ENCODE measurements at places on chromosomes 5 and 9.

DNA sequence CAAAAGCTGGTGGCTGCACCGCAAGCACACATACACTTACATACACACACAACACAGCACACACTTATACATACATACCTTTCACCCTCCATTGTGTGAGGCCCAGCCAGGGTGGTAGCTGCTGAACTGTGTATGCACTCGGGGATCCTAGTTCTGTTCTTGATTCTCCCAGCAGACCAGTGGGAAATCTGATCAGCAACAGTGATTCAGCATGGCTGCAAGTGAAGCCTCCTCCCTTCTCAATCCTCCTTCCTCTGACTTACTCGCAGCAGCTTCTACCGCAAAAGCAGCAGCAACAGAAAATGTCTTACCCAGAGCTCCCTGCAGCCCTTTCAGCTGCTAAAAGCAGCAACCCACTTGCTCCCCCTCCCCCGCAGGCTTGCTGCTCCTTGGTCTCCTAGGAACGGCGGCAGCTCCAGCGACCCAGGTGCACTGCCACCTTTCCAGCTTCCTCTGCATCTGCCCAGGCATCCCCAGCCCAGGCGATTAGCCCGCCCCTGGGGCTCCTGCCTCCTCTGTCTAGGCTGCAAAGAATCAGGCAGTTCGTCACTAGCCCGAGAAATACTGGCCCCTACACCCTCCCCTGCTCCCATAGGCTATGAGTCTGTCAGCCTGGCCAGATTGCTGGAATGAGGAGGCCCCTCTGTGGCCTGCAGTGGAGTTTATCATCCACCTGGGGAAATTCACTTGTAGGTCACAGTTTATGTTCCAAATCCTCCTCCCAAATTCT is at the start of gene KLHL3:
KLHL3 (minus strand) TSS at position 535 of the 730 bp plus-strand sequence; CDS start at position 92, 443 bp downstream.
- peak; percentile 73 for DNase-seq

DNA sequence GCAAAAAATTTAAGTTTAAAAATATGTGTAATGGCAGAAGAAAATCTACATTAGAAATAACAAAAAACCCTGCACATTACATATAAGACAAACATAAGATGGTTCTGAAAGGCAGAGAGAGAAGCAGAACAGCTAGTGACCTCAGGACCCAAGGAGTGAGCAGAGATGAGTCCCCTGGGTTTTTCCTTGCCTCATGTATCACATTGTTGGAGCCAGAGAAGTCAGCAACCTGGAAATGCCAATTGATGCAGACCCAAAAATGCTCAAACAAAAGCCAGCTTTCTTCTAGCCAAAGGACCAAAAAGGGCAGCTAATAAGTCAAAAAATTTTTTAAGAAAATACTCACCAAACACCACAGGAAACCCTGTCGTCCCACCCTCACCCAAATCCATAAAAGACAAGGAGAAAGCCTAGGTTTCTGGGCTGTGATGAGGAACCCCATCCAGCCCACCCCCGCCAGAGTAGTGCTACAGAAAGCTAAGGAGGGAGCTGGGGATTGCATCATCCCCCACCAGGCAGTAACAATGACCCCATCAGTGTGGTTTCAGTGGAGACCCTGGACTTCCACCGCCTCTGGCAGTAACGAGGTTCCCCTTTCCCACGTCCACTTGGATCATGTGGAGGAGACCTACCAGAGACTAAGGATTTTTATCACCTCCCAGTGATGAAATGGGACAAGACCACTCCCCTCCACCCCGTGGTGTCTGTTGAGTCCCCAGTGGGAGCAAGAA is 17.6 kb downstream of the DENND1A start:
- DNase-seq = no peak

- no peak for DNase-seq
Observed at GRCh38 chr9:108162664-108163063, 673.1 kb upstream of the KLF4 start.

- no peak for DNase-seq
Observed at GRCh38 chr5:103973669-103974068, 411.1 kb upstream of the NUDT12 start.

- DNase-seq = no peak
Observed at GRCh38 chr9:80994892-80995291, 694.5 kb downstream of the TLE1 start.

GRCh38 chr5:74232276-74232675 is 408.3 kb downstream of the ENC1 start:
- DNase-seq = no peak

DNA sequence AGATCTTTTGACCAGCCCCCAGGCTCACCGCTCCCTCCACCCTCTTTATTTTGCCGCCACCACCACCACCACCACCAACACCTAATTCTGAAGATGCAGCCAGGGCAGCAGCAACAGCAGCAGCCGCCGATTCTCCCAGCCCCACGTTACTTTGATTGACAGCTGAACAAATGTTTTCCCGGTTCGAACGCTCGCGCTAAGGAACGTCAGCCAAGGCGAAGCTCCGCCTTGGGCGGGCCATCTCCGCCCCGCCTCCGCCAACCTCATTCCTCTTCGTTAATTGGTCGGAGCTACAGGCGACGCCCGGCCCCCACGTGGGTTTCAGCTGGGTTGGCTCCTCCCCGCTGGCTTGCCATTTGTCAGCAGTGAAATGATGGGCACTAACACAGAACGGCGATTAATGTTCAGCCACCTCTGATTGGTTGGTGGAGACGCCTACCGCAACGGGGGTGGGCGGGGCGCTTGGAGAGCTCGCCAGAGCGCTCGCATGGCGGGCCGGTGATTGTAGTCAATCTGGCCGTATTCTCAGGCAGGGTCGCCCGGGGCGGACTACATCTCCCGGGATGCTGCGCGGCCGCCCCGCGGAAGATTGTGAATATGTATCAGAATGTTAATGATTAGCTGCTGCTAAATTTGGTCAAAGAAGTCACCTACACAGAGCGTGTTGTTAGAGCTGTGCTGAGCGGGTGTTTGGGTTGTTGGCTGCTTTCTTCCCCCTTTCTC is at the start of gene TLE4:
TLE4 (plus strand) TSS at position 657 of the 723 bp plus-strand sequence. CDS start 826 bp downstream, outside the sequence.
- peak; percentile 100 for DNase-seq

- DNase-seq = no peak
Observed at GRCh38 chr9:109755040-109755439, 25.0 kb upstream of the PALM2AKAP2 start.

- DNase-seq = no peak
Observed at GRCh38 chr5:39616131-39616530, 191.4 kb upstream of the DAB2 start.

GRCh38 chr5:55276771-55277170 is 30.7 kb downstream of the DHX29 start:
- no peak for DNase-seq

DNA sequence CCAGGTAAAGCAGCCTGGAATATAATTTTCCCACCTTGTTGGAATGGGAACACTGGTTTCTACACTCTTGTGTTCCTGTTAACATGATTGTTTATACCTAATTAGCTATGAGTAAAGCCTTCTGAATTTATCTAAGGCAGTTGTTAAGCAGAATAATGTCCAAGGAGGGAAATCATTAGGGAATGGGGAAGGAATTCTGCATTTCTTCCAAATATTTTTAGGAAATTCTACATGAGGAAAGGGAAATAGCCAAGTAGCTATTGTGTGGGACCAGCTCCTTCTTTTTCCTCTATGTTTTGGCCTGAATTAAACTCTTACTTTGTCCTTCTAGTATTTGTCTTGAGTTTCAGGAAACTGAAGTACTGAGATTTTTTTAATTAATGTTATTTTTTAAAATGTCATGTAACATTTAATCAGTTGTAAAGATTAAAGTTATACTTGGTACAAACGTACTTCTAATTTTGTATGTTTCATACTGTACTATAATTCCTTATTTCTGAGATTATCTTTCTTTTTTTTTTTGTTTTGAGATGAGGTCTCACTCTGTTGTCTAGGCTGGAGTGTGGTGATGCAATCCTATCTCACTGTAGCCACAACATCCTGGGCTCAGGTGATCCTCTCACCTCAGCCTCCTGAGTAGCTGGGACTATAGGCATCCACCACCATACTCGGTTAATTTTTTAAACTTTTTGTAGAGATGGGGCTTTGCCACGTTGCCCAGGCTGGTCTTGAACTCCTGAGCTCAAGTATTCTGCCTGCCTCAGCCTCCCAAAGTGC is 28.5 kb downstream of the ANKDD1B start:
- DNase-seq = no peak

DNA sequence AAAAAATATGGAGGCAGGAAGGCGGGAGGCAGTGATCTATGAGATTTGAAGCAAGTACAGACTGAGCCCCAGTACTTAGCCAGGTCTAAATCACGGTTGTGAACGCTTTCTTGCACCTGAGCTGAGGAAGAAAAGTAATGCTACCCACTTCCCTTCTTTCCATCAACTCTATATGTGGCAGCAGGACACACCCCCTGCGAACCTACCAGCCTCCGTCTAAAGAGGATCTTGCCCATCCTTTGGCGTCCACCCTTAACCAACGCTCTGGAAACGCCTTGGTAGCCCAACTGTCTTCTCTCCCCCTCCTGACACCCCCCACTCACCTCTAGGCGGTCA is 545 bp downstream of the HMGCS1 start:
- no peak for DNase-seq

GRCh38 chr5:44935262-44935661 is 126.5 kb downstream of the MRPS30 start:
- DNase-seq = peak; percentile 35

DNA sequence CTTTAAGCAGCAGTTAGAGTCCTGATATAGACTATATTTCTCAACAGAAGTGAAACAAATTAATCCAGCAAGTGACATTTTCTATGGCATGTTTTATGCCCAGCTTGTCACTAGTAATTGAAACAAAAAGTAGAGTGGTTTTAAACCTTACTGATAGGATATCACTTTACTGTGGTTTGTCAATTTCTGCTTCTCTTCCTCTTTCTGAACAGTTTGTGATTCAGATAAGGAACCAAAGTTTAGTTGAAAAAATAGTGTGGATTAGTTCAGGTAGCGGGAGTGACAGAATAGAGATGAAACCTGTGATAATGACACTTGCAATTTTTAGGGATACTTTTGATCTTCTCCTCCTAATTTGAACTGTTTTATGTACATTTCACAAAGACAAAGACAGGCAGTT is 485.7 kb upstream of the EDIL3 start:
- no peak for DNase-seq

- DNase-seq = no peak
Observed at GRCh38 chr5:96933764-96934707, 1.8 kb upstream of the LNPEP start.

- peak; percentile 77 for DNase-seq
Observed at GRCh38 chr5:57383093-57383861, 99.3 kb downstream of the ACTBL2 start.

DNA sequence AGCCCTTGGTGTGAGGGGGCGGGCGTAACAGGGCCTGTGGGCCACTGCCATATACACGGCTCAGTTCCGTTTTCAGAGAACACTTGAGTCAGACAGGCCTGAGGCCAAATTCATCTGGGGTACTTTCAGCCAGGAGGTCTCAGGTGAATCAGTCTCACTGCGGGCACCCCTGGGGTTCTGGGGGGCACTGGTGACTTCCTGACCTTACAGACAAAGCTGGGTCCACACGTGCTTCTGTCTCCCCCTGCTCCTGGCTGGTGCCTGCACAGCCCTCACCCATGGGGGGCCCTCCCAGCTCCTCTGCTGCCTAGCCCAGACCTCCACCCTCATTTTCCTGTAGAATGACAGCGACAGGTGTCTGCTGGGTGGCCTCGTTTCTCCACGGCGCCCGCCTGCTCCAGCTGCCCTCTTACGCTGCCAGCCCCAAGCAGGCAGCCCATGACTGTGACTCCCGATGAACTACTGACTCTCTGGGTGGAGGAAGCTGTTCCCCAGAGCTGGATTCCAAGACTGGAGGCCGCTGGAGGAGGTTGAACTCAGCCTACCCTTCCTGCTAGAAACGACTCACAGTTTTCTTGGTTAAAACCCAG is 374.1 kb upstream of the IRX4 start:
- no peak for DNase-seq

DNA sequence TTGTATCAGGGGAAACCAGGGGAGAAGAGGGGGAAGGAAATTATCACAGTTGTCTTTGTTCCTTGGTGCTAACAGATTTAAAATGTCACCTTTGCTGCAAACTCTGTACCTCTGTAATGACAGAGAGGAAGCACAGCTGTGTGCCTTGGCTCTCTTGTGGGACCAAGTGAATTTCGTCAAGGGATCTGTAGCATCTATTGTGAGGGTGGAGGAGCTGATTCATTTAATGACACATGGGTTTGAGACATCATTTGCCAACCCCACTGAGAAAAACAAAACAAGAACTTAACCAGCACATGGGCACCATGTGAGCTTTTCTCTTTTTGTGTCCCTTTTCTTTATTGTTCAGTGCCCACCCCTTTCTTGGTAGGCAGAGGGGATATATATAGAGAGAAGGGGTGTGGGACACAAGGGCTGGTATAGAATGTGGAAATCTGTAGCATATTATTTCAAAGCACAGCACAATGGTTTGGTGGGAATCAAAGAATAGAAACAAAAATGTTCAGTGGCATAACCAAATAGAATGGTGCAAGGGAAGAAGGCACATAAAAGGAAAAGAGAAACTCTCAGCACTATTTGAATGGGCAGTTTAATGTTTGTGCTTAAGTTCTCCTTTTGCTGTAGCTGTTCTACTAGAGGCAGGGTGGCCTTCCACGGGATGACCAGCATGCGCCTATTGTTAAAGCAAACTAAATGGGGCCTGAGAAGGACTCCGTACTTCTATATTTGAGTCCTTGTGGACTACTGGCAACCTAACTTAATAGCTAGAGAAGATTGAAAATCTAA is 63.3 kb downstream of the LIX1 start:
- DNase-seq = no peak

GRCh38 chr5:893137-893506 is 438 bp downstream of the TRIP13 start:
- no peak for DNase-seq

DNA sequence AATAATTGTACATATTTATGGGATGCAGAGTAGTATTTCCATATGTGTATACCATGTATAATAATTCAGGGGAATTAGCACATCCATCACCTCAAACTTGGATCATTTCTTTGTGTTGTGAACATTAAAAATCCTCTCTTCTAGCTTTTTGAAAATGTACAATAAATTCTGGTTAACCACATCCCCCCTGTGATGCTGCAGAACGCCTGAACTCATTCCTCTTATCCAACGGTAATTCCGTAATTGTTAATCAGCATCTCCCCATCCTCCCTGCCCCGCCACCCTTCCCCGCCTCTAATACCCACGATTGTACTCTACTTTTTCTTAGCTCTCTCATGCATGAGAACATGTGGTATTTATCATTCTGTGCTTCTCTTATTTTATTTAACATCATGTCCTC is 127.7 kb upstream of the ANKRD55 start:
- DNase-seq = no peak

DNA sequence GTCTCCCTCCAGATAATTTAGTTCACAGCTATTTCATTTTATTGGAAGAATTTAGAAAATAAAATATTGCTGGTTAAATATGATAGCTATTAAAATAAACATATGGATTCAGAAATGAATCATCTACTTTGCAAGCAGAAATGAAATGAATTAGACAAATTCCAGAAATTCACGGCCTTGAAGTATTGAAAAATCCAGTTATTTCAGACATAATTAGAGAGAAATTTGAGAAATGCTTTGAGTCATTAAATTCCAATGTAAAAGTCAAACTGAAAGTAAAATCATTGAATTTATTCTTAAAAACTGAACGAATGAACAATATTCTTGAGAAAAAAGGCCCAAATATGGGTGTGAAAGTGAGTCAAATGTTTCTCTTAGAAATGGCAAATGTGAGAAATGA is 632.6 kb upstream of the EDIL3 start:
- DNase-seq = no peak

- no peak for DNase-seq
Observed at GRCh38 chr9:105608721-105609598, 51.0 kb downstream of the FKTN start.

All from BE2C (cell line).